CD14-positive monocyte (primary cell): ENCODE measurements at places on chromosomes 3 and 15.
A peak's percentile ranks its signal among the peaks of the same experiment; 100 is the strongest.

DNA sequence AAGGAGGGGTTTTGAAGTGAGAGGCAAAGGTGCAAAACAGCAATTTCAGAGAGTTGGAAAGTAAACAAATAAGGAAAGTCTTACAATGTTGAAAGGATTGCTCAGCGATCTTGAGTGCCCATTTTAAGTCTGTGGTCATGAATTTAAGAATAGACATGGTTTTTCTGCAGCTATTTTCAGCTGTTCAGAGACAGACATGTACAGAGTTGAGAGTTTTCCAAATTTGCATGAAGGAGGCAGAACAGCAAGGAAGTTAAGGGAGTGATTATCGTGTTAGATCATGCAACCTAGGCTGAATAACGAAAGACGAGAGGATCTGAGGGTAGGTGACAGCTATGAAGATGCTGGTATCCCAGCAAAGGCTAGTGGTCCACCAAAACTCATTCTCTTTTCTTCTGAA, 37.2 kb downstream of the DET1 start:
- no peak for DNase-seq
- no peaks in the 10 kb centered on the region for H3K27me3 ChIP-seq
- no peak overlapping the region for H3K27ac ChIP-seq
- no peak overlapping the region for H3K4me3 ChIP-seq
- H3K4me1 ChIP-seq: no peaks in the 10 kb centered on the region

GRCh38 chr15:74201710-74202420, 722 bp downstream of the STRA6 start:
- no peaks in the 10 kb centered on the region for H3K36me3 ChIP-seq
- no peak overlapping the region for H3K27ac ChIP-seq
- no peaks in the 10 kb centered on the region for H3K4me1 ChIP-seq
- DNase-seq: no peak
- H3K27me3 ChIP-seq: no peaks in the 10 kb centered on the region
- H3K4me3 ChIP-seq: no peak overlapping the region

DNA sequence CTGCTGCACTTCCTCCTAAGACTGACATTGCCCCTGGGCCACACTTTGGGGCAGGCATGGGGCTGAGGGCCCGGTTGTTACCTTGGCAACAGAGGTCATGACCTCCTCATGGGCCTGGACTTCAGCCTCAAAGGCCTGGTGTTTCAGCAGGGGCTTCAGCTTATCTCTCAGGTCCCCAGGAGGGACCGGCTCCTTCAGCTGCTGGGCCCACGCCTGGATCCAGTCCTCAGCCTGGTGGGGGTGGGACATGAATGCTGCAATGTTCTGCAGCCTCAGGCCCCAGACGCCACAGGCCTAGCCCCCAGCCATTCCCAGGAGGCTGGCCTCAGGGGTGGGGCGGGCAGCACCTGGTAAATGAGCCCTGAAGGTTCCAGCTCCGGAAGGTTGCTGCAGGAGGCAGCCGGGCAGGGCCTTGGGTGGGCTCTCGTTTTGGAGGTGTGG, 27.6 kb downstream of the SPTBN5 start:
- H3K36me3 ChIP-seq: no peaks in the 10 kb centered on the region
- H3K27ac ChIP-seq: no peak overlapping the region
- H3K4me3 ChIP-seq: no peak overlapping the region
- DNase-seq: no peak
- no peaks in the 10 kb centered on the region for H3K27me3 ChIP-seq
- H3K4me1 ChIP-seq: no peaks in the 10 kb centered on the region

- no peak for DNase-seq
- no peak overlapping the region for H3K27ac ChIP-seq
- no peaks in the 10 kb centered on the region for H3K27me3 ChIP-seq
- H3K4me1 ChIP-seq: no peaks in the 10 kb centered on the region
- H3K4me3 ChIP-seq: no peak overlapping the region
These were observed 37.8 kb downstream of the MYL3 start for GRCh38 chr3:46825450-46825849.

DNA sequence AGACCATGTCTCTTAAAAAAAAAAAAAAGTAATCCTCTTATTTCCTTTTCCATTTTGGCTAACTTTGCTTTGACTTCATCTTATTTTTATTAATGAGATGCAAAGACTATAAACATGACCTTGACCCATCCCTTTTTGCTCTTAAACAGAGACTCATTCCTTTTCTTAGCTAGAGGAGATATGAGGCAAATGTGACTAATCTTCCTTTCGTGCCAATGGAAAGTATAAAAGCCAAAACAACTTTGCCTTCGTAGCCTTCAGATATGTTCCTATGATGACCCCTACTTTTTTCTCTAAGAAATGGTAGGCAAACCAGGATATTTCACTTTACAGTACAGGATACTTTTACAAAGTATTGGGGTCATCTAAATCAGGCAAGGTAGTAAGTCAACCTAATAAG, 36.9 kb upstream of the GOLGB1 start:
- DNase-seq: no peak
- no peaks in the 10 kb centered on the region for H3K27me3 ChIP-seq
- no peaks in the 10 kb centered on the region for H3K4me1 ChIP-seq
- peaks cover 96% of the 10 kb centered on the region for H3K36me3 ChIP-seq

GRCh38 chr3:95459706-95460105, 1354.7 kb upstream of the EPHA6 start:
- H3K36me3 ChIP-seq: no peaks in the 10 kb centered on the region
- no peak for DNase-seq
- H3K27me3 ChIP-seq: no peaks in the 10 kb centered on the region
- no peak overlapping the region for H3K27ac ChIP-seq
- no peak overlapping the region for H3K4me3 ChIP-seq

- no peaks in the 10 kb centered on the region for H3K27me3 ChIP-seq
- DNase-seq: no peak
- peak overlapping the region; percentile 35 for H3K27ac ChIP-seq
- peaks cover 51% of the 10 kb centered on the region for H3K4me1 ChIP-seq
- H3K4me3 ChIP-seq: no peak overlapping the region
These were observed 103.1 kb downstream of the KLHL25 start for GRCh38 chr15:85691350-85692240.

DNA sequence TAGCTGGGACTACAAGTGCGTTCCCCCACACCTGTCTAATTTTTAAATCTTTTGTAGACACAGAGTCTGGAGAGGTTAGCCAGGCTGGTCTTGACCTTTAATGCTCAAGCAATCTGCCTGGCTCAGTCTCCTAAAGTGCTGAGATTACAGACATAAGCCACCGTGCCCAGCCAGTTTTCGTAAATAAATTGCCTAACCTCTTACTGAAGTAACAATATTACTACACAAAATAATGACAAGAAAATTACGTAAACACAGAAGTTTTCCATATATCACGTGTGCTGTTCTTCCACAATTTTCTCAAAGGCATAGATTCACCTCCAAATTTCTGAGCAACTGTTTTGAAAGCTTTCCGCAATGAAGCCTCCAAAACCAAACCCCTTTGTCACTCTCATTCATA, 58.1 kb upstream of the PROK2 start:
- H3K4me1 ChIP-seq: peaks cover 40% of the 10 kb centered on the region
- DNase-seq: peak; percentile 26
- H3K27ac ChIP-seq: peak overlapping the region; percentile 65

- H3K4me1 ChIP-seq: peaks cover 57% of the 10 kb centered on the region
- H3K27ac ChIP-seq: peak overlapping the region; percentile 9
- DNase-seq: peak; percentile 49
- no peaks in the 10 kb centered on the region for H3K36me3 ChIP-seq
- no peak overlapping the region for H3K4me3 ChIP-seq
- no peaks in the 10 kb centered on the region for H3K27me3 ChIP-seq
These were observed 66.8 kb downstream of the CD200R1L start for GRCh38 chr3:112779558-112780480.

- no peak for DNase-seq
- no peaks in the 10 kb centered on the region for H3K4me1 ChIP-seq
- H3K27ac ChIP-seq: no peak overlapping the region
- no peaks in the 10 kb centered on the region for H3K36me3 ChIP-seq
- no peaks in the 10 kb centered on the region for H3K27me3 ChIP-seq
These were observed 68.7 kb downstream of the GAP43 start for GRCh38 chr3:115691964-115692363.

DNA sequence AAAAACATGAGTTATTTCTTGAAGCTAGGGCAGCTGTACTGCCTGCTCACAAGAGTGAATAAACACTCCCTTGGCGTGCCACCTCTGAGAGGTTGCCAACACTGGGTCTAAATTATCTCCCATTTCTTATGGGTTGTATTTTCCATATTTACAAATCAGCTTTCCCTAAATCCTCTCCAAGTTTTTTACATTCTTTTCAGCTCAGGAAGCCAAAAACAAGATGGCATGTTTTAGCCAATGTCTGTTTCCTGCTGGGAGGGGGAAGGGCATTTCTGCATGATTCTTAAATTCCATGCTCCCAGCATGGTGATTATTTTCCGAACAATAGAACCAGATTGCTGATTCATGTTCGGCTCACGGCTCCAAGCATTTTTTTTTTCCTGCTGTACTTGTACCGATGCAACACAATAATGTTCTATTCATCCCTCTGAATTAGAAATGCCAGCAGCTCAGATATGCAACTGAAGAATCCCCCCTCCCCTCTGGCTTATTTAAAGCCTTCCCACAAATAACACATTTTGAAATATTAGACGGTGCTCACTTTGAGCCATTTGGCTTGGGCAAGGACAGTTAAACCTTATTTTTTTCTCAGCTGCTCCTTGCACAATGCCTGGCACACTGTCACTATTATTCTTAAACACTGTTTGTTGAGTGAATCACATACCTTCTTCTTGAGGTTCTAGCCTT, 252.5 kb downstream of the THRB start:
- H3K27ac ChIP-seq: no peak overlapping the region
- no peaks in the 10 kb centered on the region for H3K27me3 ChIP-seq
- DNase-seq: no peak
- H3K36me3 ChIP-seq: no peaks in the 10 kb centered on the region
- H3K4me3 ChIP-seq: no peak overlapping the region

DNA sequence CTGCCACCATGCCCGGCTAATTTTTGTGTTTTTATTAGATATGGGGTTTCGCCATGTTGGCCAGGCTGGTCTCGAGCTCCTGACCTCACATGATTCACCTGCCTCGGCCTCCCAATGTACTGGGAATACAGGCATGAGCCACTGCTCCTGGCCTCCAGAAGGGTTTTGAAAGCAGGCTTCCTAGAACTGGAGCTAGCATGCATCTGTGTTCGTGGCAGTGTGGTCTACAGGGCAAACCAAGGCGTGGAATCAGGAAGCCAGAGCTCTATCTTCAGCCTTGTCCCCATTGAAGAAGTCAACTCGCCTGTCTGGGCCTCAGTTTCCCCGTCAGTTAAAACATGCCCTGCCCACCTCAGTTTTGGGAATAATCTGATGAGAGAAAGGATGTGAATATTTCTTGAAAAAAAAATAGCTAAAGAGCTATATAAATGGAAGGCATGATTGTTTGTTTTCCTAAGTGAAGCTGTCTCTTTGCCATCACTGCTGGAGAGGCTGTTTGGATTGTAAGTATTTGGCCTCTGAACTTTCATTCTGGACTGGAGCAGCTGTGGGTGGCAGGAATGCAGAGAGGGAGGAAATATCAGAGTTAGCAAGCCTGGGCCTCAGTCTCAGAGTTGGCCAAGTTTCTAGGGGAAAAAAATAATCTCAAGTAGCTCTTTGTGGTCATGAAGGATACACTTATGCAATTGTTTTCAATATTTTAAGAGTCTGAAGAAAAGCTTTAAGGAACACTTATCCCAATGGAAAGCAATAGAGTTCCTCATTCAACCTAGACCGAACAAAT, 36.5 kb upstream of the UACA start:
- H3K4me1 ChIP-seq: no peaks in the 10 kb centered on the region
- H3K4me3 ChIP-seq: no peak overlapping the region
- no peaks in the 10 kb centered on the region for H3K27me3 ChIP-seq

GRCh38 chr15:72074335-72075060, 43.5 kb downstream of the MYO9A start:
- no peak for DNase-seq
- no peaks in the 10 kb centered on the region for H3K4me1 ChIP-seq
- no peaks in the 10 kb centered on the region for H3K36me3 ChIP-seq
- H3K4me3 ChIP-seq: no peak overlapping the region

DNA sequence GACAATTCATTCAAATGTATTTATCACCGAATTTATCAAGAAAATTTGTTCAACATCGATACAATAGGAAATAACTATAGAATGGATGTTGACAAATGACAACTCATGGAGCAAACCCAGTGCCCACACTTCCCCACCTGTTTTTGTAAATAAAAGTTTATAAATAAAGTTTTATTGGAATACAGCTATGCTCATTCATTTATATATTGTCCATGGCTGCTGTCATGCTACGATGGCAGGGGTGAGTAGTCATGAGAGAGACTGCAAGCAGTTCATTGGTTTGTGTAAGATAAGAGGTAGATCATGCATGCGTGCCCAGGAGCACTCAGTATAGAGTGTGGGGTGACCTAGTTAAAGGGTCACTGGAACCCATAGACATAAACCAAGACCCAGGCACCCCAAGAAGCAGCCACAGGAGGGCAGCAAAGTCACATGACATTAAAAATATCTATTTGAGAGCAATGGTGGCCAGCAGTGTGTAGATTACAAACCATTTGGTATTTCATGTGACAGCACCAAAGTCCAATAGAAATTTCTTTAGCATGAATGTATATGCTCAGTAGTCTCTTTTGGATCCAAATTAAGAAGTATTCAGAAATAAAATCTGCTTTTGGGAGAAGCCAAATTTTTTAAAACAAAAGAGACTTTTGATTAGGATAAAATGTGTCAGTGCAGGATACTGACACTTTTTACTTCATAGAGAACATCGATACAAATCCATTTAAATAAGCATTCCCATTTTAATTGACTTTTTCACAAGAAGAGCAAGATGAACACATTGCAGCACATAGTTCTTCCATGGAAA, 794.8 kb downstream of the MCTP2 start:
- no peaks in the 10 kb centered on the region for H3K27me3 ChIP-seq
- no peak for DNase-seq
- H3K27ac ChIP-seq: no peak overlapping the region
- no peak overlapping the region for H3K4me3 ChIP-seq
- no peaks in the 10 kb centered on the region for H3K36me3 ChIP-seq

DNA sequence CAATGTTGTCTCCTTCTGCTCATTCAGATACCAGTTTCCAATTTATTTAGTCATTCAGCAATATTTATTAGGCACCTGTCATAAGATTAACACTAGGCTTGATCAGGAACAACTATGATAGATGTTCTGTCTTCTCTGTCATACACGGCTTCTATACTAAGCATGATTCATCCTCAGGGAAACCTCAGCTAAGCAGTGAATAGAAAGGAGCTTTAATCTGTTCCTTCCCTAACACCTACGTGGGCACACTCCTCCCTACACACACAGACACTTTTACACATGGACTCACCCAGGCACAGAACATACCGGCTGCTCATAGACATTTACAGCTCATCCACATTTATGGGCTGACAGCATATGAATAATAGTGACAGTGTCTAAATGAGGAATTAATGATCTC, 136.9 kb downstream of the LEKR1 start:
- H3K4me1 ChIP-seq: no peaks in the 10 kb centered on the region
- no peak for DNase-seq
- H3K27ac ChIP-seq: no peak overlapping the region
- no peak overlapping the region for H3K4me3 ChIP-seq
- no peaks in the 10 kb centered on the region for H3K27me3 ChIP-seq

GRCh38 chr3:69009559-69010410, 3.7 kb downstream of the EOGT start:
- no peaks in the 10 kb centered on the region for H3K27me3 ChIP-seq
- no peak overlapping the region for H3K27ac ChIP-seq
- peaks cover 14% of the 10 kb centered on the region for H3K4me1 ChIP-seq
- H3K36me3 ChIP-seq: peaks cover 34% of the 10 kb centered on the region
- no peak overlapping the region for H3K4me3 ChIP-seq

- H3K4me1 ChIP-seq: no peaks in the 10 kb centered on the region
- H3K27ac ChIP-seq: no peak overlapping the region
- DNase-seq: no peak
- H3K36me3 ChIP-seq: no peaks in the 10 kb centered on the region
- H3K4me3 ChIP-seq: no peak overlapping the region
- no peaks in the 10 kb centered on the region for H3K27me3 ChIP-seq
These were observed 74.8 kb downstream of the STXBP5L start for GRCh38 chr3:120982608-120983320.
